H54 (cell line): ENCODE measurements at places on chromosomes 13 and 19.
A peak's percentile ranks its signal among the peaks of the same experiment; 100 is the strongest.

- DNase-seq, result no peak
Measured at GRCh38 chr19:52987221-52987620, 24.5 kb upstream of the ZNF816 start.

GRCh38 chr13:23741879-23742510, 147.2 kb downstream of the MIPEP start:
- no peak for DNase-seq

DNA sequence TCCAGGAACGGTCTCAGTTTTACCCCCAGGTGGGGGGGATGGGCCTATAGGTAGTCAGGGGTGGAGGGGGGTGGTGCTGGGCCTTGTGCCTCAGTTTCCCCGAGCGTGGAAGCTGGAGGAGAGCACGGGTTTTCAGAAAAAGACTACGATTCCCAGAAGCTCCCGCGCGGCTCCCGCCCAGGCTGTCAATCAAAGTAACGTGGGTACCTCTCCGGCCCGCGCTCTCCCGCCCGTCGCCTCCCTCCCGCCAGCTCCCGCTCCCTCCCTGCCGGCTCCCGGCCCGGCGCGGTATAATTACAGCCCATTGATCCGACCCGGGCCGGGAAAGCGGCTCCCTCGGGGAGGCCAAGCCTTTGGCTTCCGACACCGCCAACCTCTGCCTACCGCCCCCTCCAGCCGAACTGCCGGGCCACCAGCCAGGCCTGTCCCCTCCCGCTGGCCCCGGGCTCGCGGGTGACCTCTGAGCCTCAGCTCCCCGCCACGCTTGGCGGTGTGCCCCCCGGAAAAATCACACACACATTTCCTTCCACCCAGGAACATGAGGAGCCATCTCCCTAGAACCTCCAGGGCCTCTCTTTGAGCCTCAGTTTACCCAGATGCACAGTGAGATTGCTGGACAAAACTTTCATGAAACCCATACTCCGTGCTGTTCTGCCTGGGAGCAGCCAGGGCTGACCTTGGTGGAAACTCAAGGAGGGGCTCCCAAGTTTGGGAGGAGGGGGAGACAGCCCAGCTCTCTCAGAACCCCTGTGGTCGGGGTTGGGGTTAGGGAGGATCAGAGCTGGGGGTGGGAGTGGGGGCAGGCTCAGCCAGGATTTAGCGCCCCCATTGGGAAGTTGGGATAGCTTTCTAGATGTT, 7.3 kb upstream of the TLE2 start:
- DNase-seq, result peak; percentile 98

DNA sequence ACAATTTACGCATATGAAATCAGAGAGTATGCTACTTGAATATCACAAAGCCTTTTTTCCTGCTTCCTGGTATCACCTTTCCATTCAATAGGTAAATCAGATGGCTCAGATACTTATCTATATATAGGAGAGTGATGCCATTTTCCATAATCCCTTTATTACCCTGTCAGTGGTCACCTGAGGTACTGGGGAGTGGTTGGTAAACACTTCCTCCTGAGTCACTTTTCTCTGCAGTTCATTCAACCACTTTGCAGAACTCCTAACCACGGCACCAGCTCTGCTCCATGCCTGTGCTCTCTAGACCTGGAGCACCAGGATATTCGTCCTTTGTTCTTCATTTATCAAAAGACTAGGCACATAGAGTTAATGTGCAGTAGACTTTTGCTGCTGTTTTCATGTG, 748.5 kb upstream of the KLHL1 start:
- no peak for DNase-seq

DNA sequence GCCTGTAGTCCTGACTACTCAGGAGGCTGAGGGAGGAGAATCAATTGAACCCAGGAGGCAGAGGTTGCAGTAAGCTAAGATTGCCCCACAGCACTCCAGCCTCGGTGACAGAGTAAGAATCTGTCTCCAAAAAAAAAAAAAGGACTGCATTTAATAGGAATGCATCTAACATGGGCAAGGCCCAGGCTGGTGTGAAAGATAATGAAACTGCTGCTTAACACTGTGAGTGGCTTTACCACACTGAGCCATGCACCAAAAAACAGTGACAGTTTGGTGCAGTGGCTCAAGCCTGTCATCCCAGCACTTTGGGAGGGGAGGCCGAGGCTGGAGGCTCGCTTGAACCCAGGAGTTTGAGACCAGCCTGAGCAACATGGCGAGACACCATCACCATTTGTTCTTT, 8.6 kb downstream of the GTF2F1 start:
- DNase-seq, result no peak

GRCh38 chr13:98214008-98214643, 37.1 kb upstream of the RNF113B start:
- DNase-seq, result no peak

- peak; percentile 80 for DNase-seq
Measured at GRCh38 chr19:13012690-13013608, 17.7 kb downstream of the NFIX start.

GRCh38 chr13:73060251-73061160, 1.7 kb downstream of the KLF5 start:
- DNase-seq, result peak; percentile 38

DNA sequence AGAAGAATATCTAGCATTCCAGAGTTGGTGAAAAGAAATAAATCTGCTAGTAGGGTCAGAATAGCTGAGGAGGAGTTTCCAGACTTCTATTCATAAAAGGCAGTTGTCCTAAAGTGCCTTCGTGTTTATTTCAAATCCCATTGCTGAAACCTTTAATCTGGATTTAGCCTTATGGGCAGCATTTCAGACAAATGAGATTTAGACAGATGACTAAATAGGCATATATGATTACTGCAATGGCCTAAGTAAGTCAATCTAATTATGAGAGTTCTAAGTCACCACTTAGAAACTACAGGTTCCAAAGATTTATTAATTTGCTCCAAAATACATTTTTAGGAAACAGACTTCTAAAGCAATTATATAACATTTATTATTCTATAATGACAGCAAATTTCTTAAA, 368.7 kb downstream of the LIG4 start:
- DNase-seq, result no peak

DNA sequence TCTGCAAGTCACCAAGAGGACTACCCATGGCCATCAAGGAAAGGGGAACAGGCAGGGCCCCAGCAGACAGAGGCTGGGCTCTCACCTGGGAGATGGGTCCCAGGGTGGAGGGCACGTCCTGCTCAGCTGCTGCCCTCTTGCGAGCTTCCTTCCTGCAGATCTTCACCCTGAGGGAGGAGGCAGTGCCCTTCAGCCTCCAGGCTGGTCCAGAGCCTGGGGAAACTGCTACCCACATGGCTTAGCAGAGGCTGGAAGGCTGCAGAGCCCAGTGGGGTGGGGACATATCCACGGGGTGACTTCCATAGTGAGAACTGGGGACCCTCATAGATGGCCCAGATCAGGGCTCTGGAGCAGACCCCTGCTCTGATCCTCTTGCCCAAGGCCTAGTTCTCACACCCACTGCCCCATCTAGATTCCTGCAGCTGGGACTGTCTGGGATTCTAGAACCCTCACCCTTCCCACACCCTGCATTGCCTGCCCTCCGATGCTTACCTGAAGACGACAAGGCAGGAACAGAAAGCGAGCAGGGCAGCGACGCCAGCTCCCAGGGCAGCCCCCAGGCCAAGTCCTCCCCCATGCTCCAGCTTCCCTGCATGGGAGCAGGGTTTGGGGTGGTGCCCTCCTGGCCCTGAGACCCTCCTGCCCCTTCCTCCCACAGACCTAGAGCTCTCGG, 9.0 kb downstream of the SIGLEC11 start:
- no peak for DNase-seq

DNA sequence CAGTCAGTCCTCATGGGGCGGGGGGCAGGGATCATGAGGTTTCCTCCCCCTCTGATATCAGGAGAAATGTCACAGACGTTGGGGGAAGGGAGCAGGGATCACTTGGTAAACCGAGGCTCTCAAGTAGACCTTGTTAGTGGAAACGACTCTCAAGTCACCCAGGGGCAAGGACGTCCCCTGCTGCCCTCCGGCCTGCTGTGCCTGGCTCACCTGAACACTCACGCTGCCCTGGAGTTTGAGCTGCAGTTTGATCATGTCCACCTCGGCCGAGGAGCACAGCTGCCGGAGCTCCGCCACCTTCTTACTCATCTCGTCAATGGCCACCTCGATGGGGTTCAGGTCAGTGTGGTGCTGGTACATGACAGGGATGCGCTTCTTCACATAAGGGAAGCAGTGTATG, 47.6 kb upstream of the SLC15A1 start:
- DNase-seq, result no peak

GRCh38 chr13:79837741-79838450, 356.9 kb downstream of the NDFIP2 start:
- peak; percentile 9 for DNase-seq

DNA sequence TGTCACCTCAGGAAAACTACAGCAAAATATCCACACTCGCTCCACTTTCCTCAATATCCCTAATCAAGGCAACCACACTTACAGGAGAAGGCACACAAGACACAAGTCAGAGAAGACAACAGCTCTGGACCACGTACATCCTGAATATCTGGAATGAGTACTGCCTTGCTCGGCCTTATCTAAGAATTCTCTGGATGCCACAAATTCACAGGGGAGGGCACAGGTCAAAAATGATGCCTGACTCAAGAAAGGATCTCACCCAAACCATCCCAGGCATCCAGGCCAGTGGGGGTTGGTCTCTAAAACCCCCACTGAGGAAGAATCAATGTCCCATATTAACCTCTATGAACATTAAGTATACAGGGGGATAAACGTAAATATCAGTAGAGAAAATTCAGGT, 29.9 kb downstream of the ATP7B start:
- DNase-seq, result no peak

DNA sequence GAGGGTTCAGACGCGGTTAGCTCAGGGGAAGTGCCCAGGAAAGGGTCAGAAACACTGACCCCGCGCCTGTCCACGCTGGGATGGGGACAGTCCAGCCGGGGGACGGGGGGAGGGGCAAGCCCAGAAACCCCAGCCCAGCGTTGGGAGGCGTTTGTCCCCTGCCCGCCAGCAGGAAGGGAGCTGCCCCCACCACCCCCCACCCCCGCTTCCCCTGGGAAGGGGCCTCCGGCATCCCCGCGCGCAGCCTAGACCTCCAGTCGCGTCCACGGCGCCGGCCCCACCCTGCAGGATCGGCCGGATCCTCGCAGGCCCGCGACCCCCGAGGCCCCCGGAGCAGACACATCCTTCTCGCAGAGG, 277 bp downstream of the GIPC1 start:
- DNase-seq, result no peak

- DNase-seq, result no peak
Measured at GRCh38 chr13:99041788-99042187, 63.9 kb upstream of the DOCK9 start.

DNA sequence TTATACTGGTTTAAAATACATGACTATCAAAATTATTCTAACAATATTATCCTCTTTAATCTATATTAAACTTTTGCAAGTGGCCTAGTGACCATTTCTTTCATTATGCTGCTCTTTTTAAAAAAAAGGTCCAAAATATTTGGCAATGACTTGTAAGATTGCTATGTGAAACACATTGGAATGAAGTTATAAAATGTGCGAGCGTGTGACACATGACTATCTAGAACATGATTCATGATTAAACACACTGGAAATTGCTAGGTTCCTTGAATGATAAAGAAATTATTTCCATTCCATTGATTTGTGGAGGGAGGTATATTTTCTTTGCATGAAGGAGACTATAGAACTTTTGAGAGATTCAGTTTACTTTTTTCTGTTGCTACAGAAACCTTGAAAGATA, 739.1 kb downstream of the DIAPH3 start:
- DNase-seq, result no peak

DNA sequence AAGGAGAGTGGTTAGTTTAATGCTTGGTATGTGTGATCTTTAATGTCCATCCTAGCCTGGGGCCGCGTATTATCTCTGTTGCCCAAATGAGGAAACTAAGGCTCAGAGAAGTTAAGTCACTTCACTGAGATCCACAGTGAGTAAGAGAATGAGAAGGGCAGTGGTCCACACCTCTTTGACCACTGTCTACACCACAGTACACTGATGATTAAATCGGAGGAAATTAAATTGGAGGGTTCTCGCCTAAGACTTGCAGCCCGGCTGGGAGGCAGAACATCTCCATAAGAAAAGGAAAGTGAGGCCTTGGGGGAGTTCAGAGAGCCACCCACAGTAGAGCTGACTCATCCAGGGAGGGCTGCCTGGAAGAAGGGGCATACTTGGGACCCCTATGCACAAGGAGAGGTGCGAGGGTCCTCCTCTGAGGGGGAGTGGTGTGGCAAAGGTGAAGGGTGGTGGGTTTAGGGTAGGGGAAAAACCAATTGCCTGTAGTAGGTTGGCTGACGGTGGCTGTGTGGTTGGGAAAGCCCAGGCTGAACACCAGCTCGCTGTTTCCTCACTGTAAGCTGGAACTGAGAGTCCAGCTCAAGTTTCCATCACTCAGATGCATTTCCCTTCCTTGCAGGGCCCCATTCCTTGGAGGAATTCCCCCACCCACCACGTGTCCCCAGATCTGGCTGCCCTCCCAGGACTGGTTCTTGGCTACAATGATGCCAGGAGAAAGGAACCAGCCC, 15.0 kb upstream of the DHRS12 start:
- no peak for DNase-seq

DNA sequence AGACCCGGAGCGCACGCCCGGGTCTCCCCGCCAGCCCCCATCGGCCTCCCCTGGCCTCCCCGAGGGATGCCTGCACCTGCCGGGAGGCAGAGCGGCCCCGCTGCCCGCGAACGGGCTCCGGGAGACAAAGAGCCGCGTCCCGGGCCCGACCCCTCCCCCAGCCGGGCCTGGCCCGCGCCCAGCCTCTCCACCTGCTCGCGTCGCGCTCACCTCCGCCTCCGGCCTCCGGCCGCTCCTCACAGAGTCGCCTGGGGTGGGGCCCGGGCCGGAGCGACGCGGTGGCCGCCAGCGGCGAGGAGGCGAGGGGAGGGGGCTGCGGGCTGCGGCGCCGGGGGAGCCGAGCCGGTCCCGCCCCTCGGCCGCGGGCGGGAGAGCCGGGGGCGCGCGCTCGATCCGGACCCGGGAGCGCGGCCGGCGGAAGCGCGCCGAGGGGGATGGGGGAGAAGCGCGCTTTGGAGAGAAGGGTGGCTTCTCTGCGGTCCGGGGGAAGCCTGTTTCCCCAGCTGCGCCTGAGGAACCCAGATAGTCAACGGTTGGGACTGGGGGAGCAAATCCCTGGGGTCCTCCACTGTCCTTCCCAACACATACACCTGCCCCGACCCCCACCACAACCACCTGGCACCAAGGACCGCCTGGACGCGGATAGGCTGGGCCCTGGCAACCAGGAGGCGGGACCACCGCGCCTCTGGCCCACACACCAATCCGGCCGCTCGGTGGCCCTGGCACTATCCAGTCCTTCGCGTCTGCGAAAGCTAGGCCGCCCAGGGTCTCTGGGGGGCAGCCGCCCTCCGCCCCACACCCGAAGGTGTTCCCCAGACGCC, at the start of gene PRR36:
TSS of gene PRR36 (minus strand) at position 315 of the 821 bp plus-strand sequence. CDS start 701 bp downstream, outside the sequence.
- DNase-seq, result no peak

- no peak for DNase-seq
Measured at GRCh38 chr19:7544626-7545025, 9.1 kb downstream of the PNPLA6 start.
